ENCODE measurements at places on chromosomes 4 and X.

- DNase-seq = no peak
These were observed 54.7 kb downstream of the FRYL start for GRCh38 chr4:48725414-48725813.

- no peak for DNase-seq
These were observed 133.7 kb upstream of the IL1RAPL2 start for GRCh38 chrX:104432321-104432720.

DNA sequence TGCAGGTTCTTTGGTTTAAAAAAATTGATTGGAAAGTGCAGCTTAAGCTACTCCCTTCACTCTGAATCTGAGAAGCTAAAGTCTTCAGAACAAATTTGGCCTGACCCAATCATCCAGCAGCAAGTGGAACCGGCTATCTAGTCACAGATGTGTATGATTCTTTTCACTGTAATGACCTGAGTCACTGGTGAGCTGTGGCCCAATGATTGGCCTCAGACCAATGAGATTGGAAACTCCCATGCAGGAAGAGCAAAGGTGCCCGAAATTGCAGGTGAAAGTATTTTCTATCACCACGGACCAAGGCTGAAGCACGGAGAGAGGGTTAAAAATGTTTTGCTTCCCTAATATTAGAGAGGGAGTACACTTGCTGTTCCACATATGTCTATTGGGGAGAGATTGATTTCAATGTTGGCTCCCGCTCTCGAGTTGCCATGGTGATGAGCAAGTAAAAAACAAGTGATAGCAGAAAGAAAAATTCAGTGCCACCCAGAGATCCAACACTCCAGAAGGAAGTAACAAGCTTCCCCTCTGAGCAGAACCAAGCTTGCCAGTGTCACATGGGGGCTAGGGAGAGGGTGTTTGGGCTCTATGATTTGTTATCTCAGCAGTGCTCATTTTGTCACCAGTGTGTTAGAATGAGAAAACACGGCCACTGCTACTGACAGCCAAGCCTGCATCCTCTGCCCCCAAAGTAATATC, 11.2 kb downstream of the RIPPLY1 start:
- DNase-seq = no peak

DNA sequence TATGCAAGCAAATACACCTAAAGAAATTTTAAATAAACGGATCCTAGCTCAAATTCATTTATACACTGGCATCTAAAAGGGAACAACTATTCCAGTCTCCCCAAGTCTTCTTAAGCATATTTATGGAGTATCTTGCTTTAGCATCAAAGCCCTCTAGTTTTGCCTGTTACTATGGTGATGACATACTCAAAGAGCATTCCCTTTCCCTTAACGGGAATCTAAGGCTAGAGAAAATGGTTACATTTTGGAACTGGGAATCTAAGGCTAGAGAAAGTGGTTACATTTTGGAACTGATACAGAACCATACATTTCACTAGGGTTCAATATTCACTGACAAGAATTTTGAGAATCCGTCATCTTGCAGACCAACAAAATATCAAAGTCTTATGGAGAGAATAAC, 271.2 kb downstream of the CHIC1 start:
- no peak for DNase-seq

- DNase-seq = no peak
These were observed 18.7 kb upstream of the ADD1 start for GRCh38 chr4:2824836-2825381.

- DNase-seq = no peak
These were observed 66.1 kb upstream of the ZNF827 start for GRCh38 chr4:146004730-146005129.

GRCh38 chrX:71872542-71873458, 37.8 kb upstream of the NHSL2 start:
- no peak for DNase-seq

GRCh38 chr4:66340286-66340893, 670.1 kb upstream of the EPHA5 start:
- DNase-seq = no peak

DNA sequence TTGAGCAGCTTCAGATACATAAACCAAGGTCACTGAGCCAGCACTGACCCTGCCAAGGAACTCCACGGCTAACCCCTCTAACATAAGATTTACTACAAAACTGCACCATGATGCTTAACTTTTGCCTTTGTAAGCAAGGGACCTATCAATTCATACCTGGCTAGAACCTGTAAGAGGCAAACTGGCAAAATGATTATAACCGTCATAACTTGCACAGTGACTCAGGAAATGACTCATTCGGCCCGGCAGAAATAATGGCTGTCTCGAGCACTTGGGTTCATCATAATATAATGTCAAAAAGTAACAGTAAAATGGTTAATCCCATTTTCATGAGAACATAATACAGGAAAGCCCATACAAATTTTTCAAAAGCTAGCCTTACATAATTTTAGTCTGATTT, 17.2 kb downstream of the RASGEF1B start:
- peak; percentile 45 for DNase-seq

GRCh38 chr4:1207603-1208265, 35.4 kb upstream of the SPON2 start:
- DNase-seq = no peak

DNA sequence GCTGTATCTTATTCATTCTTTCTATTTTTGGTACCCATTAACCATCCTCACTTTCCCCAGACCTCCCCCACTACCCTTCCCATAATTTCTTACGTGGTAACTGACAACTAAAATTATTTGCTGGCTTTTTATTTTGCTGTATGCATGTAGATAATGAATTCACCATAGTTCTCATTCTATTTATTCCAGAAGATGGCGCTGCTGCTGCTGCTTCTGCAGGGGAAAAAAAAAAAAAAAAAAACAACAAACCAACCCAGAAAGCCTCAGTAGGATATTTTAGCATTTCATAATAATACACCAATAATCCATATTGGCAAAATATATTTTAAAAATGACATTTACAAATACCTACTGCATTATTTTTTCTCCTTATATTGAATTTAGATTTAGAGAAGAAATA, 416.6 kb upstream of the MAGEB18 start:
- DNase-seq = no peak

DNA sequence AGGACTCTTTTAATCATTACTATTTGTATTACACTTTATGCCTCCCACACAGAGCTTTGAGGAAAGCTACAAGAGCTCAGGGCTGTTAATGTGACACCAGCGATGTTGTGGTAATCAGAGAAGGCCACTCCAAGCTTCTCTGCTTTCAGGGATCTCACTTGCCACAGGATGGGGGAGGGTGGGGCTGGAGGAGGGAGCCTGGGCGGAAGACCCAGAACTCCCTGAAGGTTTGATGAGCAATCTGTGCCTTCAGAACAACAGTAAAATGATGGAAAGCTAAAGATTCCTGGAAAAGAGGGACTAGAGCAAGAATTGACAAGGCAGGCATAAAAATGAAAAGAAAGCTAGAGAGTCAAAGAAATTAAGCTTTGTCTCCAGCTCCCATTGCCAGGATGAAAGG, 75.6 kb downstream of the MAML3 start:
- DNase-seq = no peak

GRCh38 chr4:5753366-5753765, 42.4 kb downstream of the EVC start:
- DNase-seq = no peak

- no peak for DNase-seq
These were observed 19.7 kb downstream of the OCRL start for GRCh38 chrX:129559783-129560182.

GRCh38 chr4:59728496-59728895, 1471.6 kb upstream of the ADGRL3 start:
- no peak for DNase-seq

All from stimulated activated CD8-positive, alpha-beta memory T cell treated with anti-CD3 and anti-CD28 coated beads, Interleukin-4, amount 100 ng/mL, for 48 hours (primary cell).